Daoy (cell line): ENCODE measurements at places on chromosomes 4 and X. TPM values are rescaled to one million over a fixed set of nuclear protein-coding genes. Genes with fewer than 3 reads are reported as not detected.
A peak's percentile ranks its signal among the peaks of the same experiment; 100 is the strongest.

GRCh38 chr4:7625071-7625470 is 190.3 kb upstream of the PSAPL1 start:
- DNase-seq, result no peak

Gene RHOXF1
- not detected in 2 replicates for total RNA-seq

Gene ADGRG4
- total RNA-seq, result not detected in 2 replicates

GRCh38 chrX:23271026-23271425 is 63.6 kb upstream of the PTCHD1 start:
- DNase-seq, result no peak

- peak; percentile 10 for DNase-seq
Measured at GRCh38 chrX:48665991-48666390, 17.6 kb upstream of the WAS start.

- no peak for DNase-seq
Measured at GRCh38 chr4:80465238-80465637, 129.7 kb downstream of the CFAP299 start.

DNA sequence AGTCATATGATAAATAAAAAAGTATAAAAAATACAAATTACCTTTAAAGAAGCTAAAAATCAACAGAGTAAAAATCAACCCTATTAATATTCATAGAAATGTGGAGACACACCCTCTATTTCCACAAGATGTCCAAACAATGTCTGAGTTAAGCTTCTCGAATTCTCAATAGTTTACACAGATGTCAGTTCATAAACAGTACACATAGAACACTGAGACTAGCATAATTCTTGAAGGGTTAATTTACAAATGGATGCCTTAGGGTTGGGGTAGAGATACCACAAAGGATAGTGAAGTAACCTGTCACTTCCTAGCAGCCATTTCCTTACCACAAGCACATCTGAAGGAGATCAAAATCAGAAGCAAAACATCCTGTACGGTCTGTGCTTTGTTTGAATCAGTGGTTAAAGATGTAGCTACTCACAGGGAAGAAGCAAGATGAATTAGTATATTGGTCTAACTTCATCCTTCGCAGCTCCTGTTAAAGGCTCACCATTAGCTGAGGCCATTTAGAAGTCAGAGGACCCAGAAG is 2393.9 kb downstream of the ARAP2 start:
- DNase-seq, result no peak

Gene SPANXN4
- total RNA-seq, result not detected in 2 replicates

Gene ARHGAP6
- total RNA-seq, result 0.36 TPM in 1 of 2 replicates, not detected in the other
